ENCODE measurements at places on chromosomes 7 and 10.

DNA sequence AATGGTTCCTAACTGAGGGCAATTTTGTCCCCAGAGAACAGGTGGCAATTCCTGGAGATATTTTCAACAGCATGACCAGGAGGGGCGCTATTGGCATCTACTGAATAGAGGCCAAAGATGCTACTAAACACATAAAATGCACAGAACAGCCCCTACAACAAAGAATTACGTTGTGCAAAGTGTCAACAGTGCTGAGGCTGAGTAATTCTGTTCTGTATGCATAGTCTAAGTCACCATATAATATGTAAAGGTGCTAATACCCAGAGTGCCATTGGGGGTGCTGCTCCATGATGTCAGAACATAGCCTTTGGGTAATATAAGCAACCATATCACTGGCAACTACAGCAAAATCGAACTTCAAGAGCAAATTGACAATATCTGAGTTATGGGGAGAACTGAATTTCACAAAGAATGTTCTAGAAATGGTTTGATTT, 213.3 kb upstream of the PHYHIPL start:
- ATAC-seq = no peak

DNA sequence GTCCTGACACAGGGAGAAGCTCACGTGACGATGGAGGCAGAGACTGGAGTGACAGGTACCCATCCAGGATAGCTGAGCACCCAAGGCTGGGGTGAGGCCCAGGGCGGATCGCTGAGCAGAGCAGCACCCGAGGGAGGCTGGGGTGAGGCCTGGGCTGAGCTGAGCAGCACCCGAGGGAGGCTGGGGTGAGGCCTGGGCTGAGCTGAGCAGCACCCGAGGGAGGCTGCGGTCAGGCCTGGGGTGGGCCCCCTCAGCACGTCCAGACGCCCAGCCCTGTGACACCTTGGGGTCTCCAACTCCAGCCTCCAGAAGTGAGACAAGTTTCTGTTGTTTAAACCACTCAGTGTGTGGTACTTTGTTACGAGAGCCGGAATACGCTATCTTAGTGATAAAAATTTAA, 236.3 kb downstream of the ZMYND11 start:
- no peak for ATAC-seq

DNA sequence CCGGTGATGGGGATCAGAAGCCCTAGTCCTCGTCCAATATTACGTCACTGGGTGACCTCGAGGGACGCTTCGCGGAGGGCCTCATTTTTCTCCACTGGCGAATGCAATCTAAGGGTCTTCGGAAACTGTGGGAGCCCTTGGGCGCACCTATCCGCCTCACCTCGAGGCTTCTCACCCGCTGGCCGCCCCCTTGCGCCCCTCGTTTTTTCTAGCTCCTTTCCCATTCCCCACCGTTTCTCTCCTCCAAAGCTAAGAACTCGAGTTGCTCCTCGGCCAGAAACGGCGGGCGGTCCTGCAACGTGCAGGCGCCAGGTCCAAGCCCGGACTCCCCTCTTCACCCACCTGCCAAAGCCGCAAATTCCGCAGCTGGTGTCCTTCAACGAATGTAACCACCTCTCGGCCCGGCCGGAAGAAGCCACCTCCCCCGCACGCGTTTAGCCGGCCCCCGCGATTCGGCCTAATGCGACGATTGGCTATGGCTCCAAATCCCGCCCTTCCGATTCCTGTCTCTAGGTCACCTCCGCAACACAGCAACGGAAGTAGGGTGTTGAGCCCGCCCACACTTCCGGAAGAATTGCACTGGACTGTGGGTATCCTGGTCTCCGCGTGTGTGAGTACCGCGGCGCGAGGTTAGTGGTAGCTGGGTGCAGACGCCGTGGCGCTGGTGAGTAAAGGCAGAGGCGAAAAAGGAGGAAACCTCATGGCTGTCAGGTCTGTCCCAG, at the start of the genes ATP5MK and PDCD11:
TSS of gene ATP5MK (minus strand) at position 409 of the 722 bp plus-strand sequence. CDS start 4,018 bp downstream, outside the sequence.
TSS of gene PDCD11 (plus strand) at position 560 of the 722 bp plus-strand sequence. CDS start 1,801 bp downstream, outside the sequence.
- peak; percentile 100 for ATAC-seq

DNA sequence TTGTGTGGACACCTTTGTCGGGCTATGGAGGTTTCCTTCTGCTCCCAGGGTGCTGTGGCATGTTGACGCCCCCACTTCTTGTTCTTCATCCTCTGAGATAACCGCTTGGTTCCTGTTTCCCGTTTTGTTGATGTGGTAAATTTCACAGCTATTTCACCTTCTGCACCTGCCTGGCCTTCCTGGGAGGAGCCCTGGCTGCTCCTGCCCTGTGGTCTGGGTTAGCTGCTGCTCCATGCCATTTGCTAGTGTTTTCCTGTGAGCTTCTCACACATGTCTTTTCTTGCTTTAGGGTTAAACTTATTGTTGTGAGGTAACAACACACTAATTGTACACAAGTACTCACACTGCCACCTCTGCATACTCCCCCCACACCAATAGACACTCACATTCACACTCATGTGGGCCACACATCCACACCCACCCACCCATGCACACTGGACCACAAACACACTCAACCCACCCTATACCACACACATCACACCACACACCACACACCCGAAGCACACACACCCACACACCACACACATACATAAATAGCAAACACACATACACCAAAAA, 46.5 kb upstream of the MSMB start:
- ATAC-seq = no peak

DNA sequence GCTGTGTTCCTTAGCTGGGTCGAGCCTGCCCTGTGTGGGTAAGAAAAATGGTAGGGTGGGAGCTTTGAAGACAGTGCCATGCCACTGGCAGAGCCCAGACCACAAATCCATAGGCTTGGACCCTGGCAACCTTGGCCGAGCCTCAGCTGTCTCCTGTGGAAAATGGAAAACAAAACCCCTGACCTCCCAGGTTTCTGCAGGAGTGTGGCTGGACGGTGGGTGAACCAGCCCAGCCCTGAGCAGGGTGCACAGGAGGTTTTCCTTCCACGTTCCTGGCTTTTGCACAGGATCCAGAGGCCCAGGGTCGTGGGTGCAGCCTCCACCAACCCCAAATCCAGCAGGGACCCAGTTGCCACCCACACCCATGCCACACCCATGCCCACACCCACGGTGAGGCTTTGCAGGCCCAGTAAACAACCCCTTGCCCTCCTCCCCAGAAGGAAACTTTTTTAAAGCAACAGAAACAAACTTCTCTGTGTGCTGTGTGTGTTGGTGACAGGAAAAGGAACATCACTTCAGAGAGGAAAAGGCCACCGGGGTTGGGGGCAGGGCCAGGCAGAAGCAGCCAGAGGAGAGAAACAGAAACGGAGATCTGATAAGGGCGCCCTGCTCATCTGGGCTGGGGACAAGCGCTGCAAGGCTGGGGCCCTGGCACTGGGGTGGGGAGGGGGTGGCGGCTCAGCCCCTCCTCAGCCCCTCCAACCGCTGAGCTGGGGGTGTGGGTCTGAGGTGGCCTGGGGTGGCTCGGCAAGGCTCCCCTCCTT, 20.7 kb upstream of the ZMIZ1 start:
- ATAC-seq = peak; percentile 13

DNA sequence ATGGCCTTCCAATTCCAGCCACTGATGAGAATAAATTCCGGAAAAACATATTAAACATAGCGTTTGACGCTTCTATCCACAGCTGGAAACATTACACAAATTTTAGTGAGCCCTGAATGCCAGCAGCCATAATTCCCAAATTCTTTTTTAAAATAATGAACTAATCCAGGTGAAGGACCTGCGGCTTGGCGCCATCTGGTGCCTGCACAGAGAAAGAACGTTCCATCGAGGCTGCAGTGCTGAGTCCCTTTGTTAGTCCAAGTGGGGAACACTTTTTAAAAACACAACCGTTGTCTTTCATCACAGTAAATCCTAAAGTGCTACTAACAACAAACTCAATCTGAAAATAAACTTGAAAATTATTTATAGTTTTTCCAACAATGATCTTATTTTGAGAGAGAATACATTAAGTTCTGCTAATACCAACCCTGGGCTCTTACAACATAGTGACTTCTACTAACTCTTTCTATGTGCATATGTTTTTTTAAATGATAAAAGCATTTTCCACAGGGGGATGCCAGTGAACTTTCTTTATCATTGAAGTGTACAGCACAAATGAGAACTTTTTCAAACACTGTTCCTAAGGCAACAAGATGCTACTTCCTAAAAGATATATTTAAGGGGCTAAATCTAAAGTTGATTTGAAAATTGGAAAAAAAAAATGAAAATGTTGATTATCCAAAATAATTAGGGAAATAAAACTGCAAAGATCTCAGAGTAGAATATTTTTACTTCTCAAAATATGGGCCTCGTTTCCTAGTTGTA, 166.9 kb upstream of the RNF32 start:
- no peak for ATAC-seq

GRCh38 chr7:100469227-100470044, 5.4 kb upstream of the SPACDR start:
- peak; percentile 78 for ATAC-seq

- no peak for ATAC-seq
Observed at GRCh38 chr7:120658516-120658915, 199.4 kb downstream of the TSPAN12 start.

- ATAC-seq = no peak
Observed at GRCh38 chr7:109577265-109577664, 1007.6 kb downstream of the DNAJB9 start.

DNA sequence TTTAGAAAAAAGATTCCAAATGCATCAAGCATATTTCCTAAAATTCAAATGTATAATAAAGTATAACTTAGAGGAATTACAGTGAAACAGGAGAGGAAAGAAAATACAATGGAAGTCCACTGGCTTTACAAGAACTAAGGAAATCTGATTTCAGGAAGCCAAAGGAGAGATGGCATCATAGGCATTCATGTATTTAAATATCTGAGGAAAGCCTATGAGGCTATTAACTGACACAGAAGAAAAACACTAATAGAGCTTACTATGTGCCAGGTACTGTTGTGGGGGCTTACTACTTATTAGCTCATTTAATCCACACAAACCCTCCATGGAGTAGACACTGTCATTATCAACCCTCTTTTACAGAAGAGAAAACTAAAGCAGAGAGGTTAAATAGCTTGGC, 92.2 kb downstream of the SRPK2 start:
- ATAC-seq = no peak

DNA sequence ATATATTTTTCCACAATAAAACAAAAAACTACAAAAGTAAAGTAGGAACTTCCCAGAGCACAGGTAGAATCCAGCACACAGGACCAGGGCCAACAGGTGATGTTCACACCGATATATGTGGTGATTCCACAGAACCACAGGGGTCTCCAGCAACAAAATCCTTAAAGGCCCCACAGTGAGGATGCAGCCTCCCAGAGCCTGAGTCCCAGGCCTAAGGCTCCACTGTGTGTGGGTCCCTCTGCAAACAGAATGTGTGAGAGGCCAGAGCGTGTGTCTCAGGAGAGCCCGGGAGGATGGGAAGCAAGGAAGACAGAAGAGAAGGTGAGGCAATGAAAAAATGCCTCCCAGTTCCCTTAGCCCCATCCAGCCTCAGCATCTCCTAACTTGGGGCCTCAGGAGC, 173.9 kb downstream of the GRID1 start:
- no peak for ATAC-seq

DNA sequence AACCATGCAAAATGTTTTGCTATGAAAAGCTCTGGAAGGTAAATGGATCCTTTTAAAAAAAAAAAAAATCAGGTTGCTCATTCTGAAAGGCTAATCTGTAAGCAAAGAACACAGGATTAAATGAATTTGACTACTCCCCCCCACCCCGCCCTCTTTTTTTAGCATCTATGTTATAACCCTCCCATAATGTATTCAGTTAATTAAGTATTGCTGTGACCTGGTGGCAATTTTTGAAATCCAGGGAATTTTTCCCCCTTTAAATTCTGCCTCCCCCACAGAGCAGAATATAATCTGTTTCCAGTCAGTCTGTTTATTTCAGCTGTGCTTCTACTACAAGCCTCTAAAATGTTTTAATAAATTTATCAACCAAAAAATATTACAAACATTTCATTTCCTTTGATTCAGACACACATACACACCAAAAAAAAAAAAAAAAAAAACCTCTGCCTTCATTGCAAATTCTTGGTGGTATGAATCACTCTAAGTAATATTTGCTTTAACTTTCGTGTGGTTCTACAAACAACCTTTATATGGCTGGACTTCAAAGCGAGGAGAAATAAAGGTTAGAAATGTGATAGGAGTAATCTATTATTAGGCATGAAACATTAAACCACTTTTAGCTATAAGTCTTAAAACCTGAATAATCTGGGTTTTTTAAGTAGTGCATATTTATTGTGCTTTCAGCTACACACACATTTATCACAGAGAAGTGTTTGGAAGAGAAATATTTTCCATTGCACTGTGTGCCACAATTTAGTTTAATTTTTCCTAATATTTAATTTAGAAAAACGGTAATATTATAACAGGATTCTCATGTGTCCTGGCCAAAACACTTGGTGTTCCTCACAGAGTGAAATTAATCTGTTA, 64.4 kb upstream of the ARID5B start:
- no peak for ATAC-seq

- peak; percentile 94 for ATAC-seq
Observed at GRCh38 chr10:62000037-62000603, 98.6 kb downstream of the ARID5B start.

- ATAC-seq = no peak
Observed at GRCh38 chr7:31421607-31422006, 81.1 kb upstream of the NEUROD6 start.

GRCh38 chr10:1057106-1057657, 997 bp downstream of the WDR37 start:
- ATAC-seq = no peak

DNA sequence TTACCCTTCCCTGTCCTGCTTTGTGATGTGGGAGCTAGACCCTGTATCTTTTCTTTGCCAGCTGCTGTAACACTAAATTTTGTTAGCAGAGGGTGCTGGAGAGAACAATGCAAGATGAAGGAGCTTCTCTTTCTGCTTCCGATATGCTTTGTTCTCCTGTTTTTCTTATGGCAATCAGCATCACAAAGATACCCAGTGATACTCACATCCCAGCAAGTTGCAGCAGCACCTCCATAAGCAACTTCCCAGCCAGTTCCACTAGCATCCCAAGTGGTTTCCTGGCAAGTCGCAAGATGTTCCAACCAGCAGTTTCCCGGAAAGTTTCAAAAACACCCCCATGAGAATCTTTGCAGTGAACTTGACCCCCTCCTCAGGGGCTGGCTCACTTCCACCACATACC, 148.6 kb downstream of the IMMP2L start:
- ATAC-seq = no peak

GRCh38 chr10:78757344-78757925, 311.3 kb upstream of the ZMIZ1 start:
- ATAC-seq = no peak

- no peak for ATAC-seq
Observed at GRCh38 chr7:23524473-23524872, 7.3 kb downstream of the TRA2A start.

GRCh38 chr7:95527776-95528250, 42.1 kb downstream of the ASB4 start:
- ATAC-seq = no peak

GRCh38 chr7:45157653-45158401, at the start of gene RAMP3:
TSS of gene RAMP3 (plus strand) at chr7:45157791. CDS start at chr7:45157829, 38 bp downstream.
- ATAC-seq = peak; percentile 9

GRCh38 chr7:75843613-75844116, 30.1 kb upstream of the CCL24 start:
- ATAC-seq = no peak

DNA sequence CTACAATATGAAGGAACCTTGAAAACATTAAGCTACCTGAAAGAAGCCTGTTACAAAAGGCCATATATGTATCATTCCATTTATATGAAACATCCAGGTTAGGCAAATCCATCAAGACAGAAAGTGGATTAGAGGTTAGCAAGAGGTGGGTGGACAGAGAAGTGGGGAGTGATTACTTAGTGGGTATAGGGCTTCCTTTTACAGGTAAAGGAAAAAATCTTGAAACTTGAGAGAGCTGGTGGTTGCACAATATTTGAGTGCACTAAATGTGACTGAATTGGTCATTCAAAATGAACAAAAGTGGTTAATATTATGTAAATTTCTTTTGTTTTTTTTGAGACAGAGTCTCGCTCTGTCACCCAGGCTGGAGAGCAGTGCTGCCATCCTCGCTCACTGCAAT, 119.4 kb upstream of the KIF5B start:
- no peak for ATAC-seq

Measured in stimulated activated memory B cell treated with anti-CD40 and anti-IgM and Interleukin-4, amounts not matched to agents 10 μg/mL and 1 μg/mL and 100 μg/mL, for 72 hours (primary cell).